Sigmoid colon (tissue), 7 donors: ENCODE measurements at places on chromosomes 12 and 14. TPM values are rescaled to one million over a fixed set of nuclear protein-coding genes. Genes with fewer than 3 reads are reported as not detected.

DNA sequence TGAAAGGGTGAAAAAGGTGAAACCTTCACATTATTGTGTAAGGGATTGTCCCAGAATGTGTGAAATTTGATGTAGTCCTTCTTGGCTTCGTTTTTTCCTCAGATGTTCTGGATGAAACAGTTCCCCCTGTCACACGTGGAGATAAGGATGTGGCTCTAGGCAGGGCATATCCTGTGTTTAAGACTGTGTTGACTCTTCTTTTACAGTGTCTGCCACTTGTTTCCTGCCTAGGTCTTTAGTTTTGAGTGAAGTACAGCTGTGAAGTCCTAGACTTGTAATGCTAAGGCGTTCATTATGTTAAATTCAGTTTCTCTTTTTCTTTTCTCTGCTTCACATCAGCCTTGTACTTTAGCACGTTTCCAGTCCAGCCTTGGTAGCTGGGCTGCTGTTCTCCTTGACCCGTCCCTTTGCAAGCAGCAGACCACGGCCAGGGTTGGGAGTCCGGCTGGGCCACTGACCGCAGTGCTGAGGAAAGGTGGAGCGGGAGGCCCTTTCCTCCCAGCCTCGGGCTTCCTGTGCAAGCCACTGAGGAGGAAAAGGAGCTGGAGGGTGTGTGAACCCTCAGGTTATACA, 59.1 kb downstream of the RASSF3 start:
- peak overlapping the region; percentile 7 for H3K4me3 ChIP-seq
- no peaks in the 10 kb centered on the region for H3K27me3 ChIP-seq
- H3K27ac ChIP-seq: peak overlapping the region; percentile 81
- no peaks in the 10 kb centered on the region for H3K36me3 ChIP-seq

GRCh38 chr12:89768586-89769482, 60.2 kb upstream of the ATP2B1 start:
- no peaks in the 10 kb centered on the region for H3K4me1 ChIP-seq
- no peaks in the 10 kb centered on the region for H3K36me3 ChIP-seq
- H3K27me3 ChIP-seq: no peaks in the 10 kb centered on the region
- H3K4me3 ChIP-seq: no peak overlapping the region

GRCh38 chr14:46819117-46819516, 167.5 kb upstream of the RPL10L start:
- H3K36me3 ChIP-seq: no peaks in the 10 kb centered on the region
- H3K4me1 ChIP-seq: no peaks in the 10 kb centered on the region
- no peak for DNase-seq
- H3K4me3 ChIP-seq: no peak overlapping the region

GRCh38 chr12:123879101-123879500, 93.5 kb downstream of the CCDC92 start:
- H3K4me1 ChIP-seq: no peaks in the 10 kb centered on the region
- no peaks in the 10 kb centered on the region for H3K27me3 ChIP-seq
- no peak for DNase-seq
- no peak overlapping the region for H3K4me3 ChIP-seq
- H3K27ac ChIP-seq: no peak overlapping the region
- H3K36me3 ChIP-seq: no peaks in the 10 kb centered on the region

The CABP1 gene
- polyA plus RNA-seq: 0.92 TPM

The TCL1A gene
- 1.2 TPM for polyA plus RNA-seq

DNA sequence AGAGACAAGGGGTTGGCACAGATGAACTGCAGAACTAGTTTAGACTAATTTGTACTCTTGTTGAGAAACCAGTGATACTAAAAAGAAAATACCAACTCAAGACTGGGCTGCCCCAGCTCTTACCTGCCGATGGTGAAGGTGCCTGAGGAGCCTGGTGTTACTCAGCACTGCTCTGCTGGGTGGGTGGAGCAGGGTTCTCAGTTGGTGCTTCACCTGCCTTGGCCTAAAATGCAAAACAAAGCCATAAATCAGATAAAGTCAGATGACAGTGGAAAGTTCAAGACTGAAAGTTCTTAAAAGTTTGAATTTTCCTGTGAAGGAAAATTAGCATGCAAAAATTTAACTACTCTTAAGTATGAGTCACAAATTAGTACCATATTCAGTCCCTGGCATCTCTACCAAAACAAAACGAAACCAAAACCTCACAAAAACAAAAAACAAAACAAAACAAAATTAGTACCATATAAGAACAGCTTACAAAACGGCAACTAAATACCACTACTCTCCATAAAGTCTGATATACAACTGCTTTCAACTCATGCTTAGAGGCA, 21.9 kb downstream of the YBX3 start:
- no peak overlapping the region for H3K27ac ChIP-seq
- H3K27me3 ChIP-seq: no peaks in the 10 kb centered on the region
- no peak overlapping the region for H3K4me3 ChIP-seq
- no peak for DNase-seq
- peaks cover 40% of the 10 kb centered on the region for H3K36me3 ChIP-seq
- peaks cover 10% of the 10 kb centered on the region for H3K4me1 ChIP-seq

- no peak overlapping the region for H3K27ac ChIP-seq
- H3K4me1 ChIP-seq: peaks cover 13% of the 10 kb centered on the region
- no peak for DNase-seq
- H3K36me3 ChIP-seq: no peaks in the 10 kb centered on the region
Measured at GRCh38 chr14:73142216-73142615, 5.9 kb downstream of the PSEN1 start.
